ENCODE measurements at places on chromosomes 2 and 18. TPM values are rescaled to one million over a fixed set of nuclear protein-coding genes. Genes with fewer than 3 reads are reported as not detected.

The REG1A gene
- 5.2 TPM for total RNA-seq

The LRP1B gene
- 0.33 TPM for total RNA-seq

The TNFAIP6 gene
- total RNA-seq, result 3.6 TPM

The ZNF142 gene
- 32.9 TPM for total RNA-seq

The WBP1 gene
- total RNA-seq, result 38.1 TPM

The SNED1 gene
- 108 TPM for total RNA-seq

DNA sequence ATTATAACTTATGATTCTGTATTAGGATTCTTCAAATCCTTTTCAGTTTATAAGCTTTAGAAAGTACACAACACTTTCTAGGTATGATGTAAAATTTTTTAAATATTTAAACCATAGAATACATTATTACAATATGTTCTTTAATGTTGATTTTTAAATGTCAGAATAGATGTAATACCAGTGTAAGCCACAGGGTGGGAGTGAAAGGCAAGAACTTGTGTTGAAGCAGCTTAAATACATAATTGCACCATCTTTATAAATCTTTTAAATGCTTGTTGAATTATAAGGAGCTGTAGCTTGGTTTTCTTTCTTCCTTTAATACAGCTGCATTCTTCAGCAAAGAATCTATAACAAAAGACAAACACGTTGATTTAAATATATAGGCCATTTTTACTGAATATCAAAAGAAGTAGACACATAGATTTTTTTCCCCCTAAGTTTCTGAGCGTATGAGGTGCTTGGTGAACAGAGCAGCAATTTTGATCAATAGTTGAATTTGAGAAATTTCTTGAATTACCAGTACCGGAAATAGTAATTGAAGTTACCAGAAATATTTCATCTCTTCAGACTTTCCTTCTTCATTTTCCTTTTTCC, 63.0 kb downstream of the TANK start:
- no peaks in the 10 kb centered on the region for H3K36me3 ChIP-seq
- H3K4me3 ChIP-seq, result no peak overlapping the region
- no peaks in the 10 kb centered on the region for H3K4me1 ChIP-seq
- H3K27ac ChIP-seq, result no peak overlapping the region

GRCh38 chr2:151007365-151007764, 254.3 kb downstream of the RBM43 start:
- H3K36me3 ChIP-seq, result no peaks in the 10 kb centered on the region
- no peaks in the 10 kb centered on the region for H3K27me3 ChIP-seq
- DNase-seq, result no peak
- no peak overlapping the region for H3K4me3 ChIP-seq

DNA sequence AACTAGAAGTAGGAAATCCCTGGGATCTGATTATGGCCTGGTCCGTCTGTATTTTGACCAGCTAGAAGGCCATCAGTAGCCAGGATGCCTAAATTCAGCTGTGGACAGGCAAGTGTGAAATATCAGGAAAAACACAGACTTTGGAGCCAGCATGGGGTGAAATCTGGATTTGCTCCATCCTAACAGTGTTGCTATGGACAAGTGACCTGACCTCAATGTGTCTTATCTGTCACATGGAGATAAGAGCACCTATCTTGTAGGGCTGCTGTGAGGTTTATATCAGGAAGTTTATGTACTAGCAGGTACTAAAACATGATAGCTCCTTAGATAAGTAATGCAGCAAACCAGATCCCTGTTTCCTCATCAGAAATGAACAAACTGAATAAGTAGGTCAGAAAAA, 460.4 kb downstream of the STK39 start:
- DNase-seq, result no peak
- no peaks in the 10 kb centered on the region for H3K27me3 ChIP-seq
- no peak overlapping the region for H3K27ac ChIP-seq

GRCh38 chr2:175048275-175048674, 43.1 kb upstream of the CHN1 start:
- no peak overlapping the region for H3K27ac ChIP-seq
- no peaks in the 10 kb centered on the region for H3K4me1 ChIP-seq
- no peak for DNase-seq
- H3K27me3 ChIP-seq, result no peaks in the 10 kb centered on the region

DNA sequence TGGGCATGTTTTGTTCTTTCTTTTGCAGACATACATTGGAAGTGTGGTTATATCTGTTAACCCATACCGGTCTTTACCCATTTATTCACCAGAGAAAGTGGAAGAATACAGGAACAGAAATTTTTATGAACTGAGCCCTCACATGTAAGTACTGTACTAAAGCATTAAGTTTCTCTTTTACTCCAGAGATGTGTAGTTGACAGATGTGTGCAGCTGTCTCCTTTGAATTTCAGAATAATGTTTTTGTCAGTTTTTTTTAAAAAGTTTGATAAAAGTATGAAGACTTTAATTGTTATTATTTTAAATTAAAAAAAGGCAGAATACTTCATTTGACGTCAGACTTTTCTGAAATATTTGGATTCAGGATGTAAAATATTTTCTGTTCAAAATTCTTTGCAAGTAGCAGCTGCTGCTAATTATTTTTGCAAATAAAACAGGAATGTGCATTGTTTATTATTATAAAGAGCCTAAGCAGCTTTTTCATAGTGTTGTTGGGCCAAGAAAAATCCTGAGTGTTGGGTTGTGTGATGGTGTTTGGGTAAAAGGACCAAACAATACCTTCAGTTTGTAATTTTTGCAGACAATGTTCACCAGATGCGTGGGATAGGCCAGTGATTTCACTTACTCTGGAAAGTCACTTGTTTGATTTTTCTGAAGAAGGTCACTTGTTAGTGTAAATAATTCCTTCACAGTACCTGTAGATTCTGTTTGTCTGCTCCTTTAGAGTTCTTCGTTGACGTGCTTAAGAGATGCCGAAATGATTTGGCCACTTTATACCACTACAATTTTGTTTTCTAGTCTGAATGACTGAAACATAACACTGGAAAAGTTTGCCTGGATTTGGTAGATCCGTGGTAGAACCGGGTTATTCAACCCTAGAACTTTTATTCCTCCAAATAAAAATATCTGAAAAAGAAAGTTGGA, 51.1 kb downstream of the MYO1B start:
- H3K4me1 ChIP-seq, result peaks cover 23% of the 10 kb centered on the region
- no peaks in the 10 kb centered on the region for H3K27me3 ChIP-seq
- H3K27ac ChIP-seq, result no peak overlapping the region
- DNase-seq, result no peak
- no peaks in the 10 kb centered on the region for H3K36me3 ChIP-seq

- no peak overlapping the region for H3K27ac ChIP-seq
- DNase-seq, result no peak
- H3K4me3 ChIP-seq, result no peak overlapping the region
- no peaks in the 10 kb centered on the region for H3K4me1 ChIP-seq
Measured at GRCh38 chr2:75098856-75099255, 100.5 kb downstream of the TACR1 start.

GRCh38 chr2:47737191-47737975, 45.6 kb upstream of the MSH6 start:
- no peak overlapping the region for H3K4me3 ChIP-seq
- no peak for DNase-seq
- no peaks in the 10 kb centered on the region for H3K36me3 ChIP-seq
- no peaks in the 10 kb centered on the region for H3K4me1 ChIP-seq
- no peak overlapping the region for H3K27ac ChIP-seq

DNA sequence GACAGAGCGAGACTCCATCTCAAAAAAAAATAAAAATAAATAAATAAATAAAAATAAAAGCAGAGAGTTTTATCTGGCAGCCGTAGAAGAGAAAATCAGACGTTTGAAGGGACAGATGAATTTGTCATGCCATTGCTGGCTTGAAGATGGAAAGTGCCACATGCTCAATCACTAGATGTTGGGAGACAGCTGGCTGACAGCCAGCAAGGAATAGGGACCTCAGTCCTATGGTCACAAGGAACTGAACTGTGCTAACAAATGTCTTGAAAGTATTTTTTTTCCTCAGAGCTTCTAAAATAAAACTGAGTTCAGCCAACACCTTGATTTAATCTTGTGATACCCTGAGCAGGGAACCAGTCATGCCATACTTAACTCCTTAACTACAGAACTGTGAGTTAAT, 65.4 kb downstream of the DTNA start:
- no peaks in the 10 kb centered on the region for H3K27me3 ChIP-seq
- DNase-seq, result no peak
- no peak overlapping the region for H3K27ac ChIP-seq

- no peaks in the 10 kb centered on the region for H3K27me3 ChIP-seq
- no peaks in the 10 kb centered on the region for H3K36me3 ChIP-seq
- DNase-seq, result no peak
- H3K4me1 ChIP-seq, result no peaks in the 10 kb centered on the region
- H3K4me3 ChIP-seq, result no peak overlapping the region
Measured at GRCh38 chr2:74865770-74866674, 32.1 kb downstream of the HK2 start.

DNA sequence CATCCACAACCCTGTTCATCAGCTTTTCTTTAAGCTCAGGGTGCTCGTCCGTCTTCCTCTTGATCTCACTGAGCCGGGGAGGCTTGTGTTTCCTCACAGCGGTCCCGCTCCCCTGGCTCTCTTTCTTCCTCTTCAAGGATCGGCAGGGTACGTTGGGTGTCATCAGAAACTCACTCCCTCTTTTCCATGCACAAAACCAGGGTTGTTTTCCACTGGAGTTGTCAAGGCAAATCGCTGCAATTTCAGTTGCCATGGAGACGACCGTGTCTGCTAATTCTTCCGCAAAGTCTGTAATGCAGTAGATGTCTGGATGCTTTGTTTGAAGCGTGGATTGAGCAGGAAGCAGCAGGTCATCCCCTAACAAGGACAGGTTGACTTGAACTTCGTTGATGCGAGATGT, 146.4 kb downstream of the DAW1 start:
- no peaks in the 10 kb centered on the region for H3K27me3 ChIP-seq
- H3K4me1 ChIP-seq, result no peaks in the 10 kb centered on the region
- no peak for DNase-seq
- no peak overlapping the region for H3K27ac ChIP-seq
- H3K36me3 ChIP-seq, result no peaks in the 10 kb centered on the region

- no peak overlapping the region for H3K27ac ChIP-seq
- no peaks in the 10 kb centered on the region for H3K27me3 ChIP-seq
- H3K4me1 ChIP-seq, result no peaks in the 10 kb centered on the region
- no peaks in the 10 kb centered on the region for H3K36me3 ChIP-seq
- no peak for DNase-seq
Measured at GRCh38 chr2:82478641-82479040, 1980.4 kb downstream of the SUCLG1 start.

GRCh38 chr2:176171351-176172006, 14.4 kb downstream of the HOXD3 start:
- H3K27me3 ChIP-seq, result no peaks in the 10 kb centered on the region
- DNase-seq, result no peak
- no peak overlapping the region for H3K4me3 ChIP-seq
- H3K4me1 ChIP-seq, result no peaks in the 10 kb centered on the region
- H3K36me3 ChIP-seq, result no peaks in the 10 kb centered on the region
- H3K27ac ChIP-seq, result no peak overlapping the region

DNA sequence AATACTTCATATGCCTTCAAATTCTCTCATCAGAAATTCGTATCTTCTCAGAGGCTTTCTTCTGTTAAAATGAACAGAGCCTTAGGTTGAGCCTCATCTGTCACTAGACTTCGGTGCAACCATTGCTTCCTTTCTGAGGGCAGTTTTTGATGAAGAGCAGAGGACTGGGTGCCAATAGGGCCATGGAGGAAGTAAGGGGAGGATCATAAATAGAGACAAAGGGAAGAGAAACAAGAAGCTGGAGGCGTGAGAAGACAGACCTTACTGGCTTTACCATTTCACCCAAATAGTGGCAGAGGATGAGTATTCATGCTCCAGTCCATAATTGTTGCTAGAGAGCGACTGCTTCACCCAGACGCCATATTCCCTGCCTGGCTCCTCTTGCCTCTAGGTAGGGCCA, 215.6 kb upstream of the PKDCC start:
- no peak for DNase-seq
- H3K27me3 ChIP-seq, result no peaks in the 10 kb centered on the region
- H3K4me3 ChIP-seq, result no peak overlapping the region

GRCh38 chr18:12308386-12309100, 502 bp downstream of the TUBB6 start:
- DNase-seq, result peak; percentile 93
- H3K4me1 ChIP-seq, result no peaks in the 10 kb centered on the region
- H3K27me3 ChIP-seq, result no peaks in the 10 kb centered on the region
- H3K4me3 ChIP-seq, result peak overlapping the region; percentile 78
- H3K27ac ChIP-seq, result peak overlapping the region; percentile 100
- no peaks in the 10 kb centered on the region for H3K36me3 ChIP-seq

GRCh38 chr2:233565685-233566140, 869 bp downstream of the USP40 start:
- no peaks in the 10 kb centered on the region for H3K36me3 ChIP-seq
- H3K27ac ChIP-seq, result no peak overlapping the region
- no peaks in the 10 kb centered on the region for H3K4me1 ChIP-seq
- H3K27me3 ChIP-seq, result no peaks in the 10 kb centered on the region
- peak overlapping the region; percentile 65 for H3K4me3 ChIP-seq

- no peak overlapping the region for H3K27ac ChIP-seq
- no peaks in the 10 kb centered on the region for H3K27me3 ChIP-seq
Measured at GRCh38 chr18:29523371-29523770, 1346.4 kb upstream of the CDH2 start.

DNA sequence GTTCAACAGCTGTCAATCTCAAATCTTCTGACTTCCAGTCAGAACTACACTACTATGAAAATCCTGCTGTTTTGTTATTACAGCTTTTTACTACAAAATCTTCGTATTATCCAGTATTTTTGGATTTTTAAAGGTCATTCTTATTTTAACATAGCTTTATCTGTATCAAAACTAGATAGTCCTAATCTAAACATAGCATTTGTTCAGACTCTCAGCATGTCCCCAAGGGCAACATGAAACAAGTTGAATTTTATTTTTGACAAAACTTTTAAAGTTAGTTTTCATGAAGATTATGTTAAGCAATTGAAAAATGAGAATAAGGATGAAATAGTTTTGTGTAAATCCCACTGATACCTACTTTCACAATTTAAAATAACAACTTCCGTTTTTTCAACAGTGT, 48.1 kb downstream of the PDE1A start:
- H3K4me1 ChIP-seq, result no peaks in the 10 kb centered on the region
- DNase-seq, result no peak
- no peak overlapping the region for H3K27ac ChIP-seq
- no peaks in the 10 kb centered on the region for H3K36me3 ChIP-seq
- no peaks in the 10 kb centered on the region for H3K27me3 ChIP-seq
- H3K4me3 ChIP-seq, result no peak overlapping the region

GRCh38 chr2:237652181-237652580, 24.8 kb downstream of the LRRFIP1 start:
- no peaks in the 10 kb centered on the region for H3K36me3 ChIP-seq
- peaks cover 5% of the 10 kb centered on the region for H3K4me1 ChIP-seq
- no peaks in the 10 kb centered on the region for H3K27me3 ChIP-seq
- H3K27ac ChIP-seq, result no peak overlapping the region
- DNase-seq, result no peak

DNA sequence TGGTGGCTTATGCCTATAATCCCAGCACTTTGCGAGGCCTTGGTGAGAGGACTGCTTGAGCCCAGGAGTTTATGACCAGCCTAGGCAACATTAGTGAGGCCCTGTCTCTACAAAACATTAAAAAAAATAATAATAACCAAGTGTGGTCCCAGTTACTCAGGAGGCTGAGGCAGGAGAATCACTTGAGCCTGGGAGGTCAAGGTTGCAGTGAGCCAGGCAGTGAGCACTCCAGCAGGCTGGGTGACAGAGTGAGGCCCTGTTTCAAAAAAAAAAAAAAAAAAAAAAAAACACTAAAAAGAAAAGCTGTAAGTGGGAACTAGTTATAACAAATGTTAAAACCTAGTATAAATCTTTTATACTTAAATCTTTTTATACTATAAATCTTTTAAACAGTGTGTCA, 146.2 kb upstream of the ITGA4 start:
- no peak overlapping the region for H3K4me3 ChIP-seq
- H3K36me3 ChIP-seq, result no peaks in the 10 kb centered on the region
- DNase-seq, result no peak

- H3K27me3 ChIP-seq, result no peaks in the 10 kb centered on the region
- no peaks in the 10 kb centered on the region for H3K36me3 ChIP-seq
- H3K27ac ChIP-seq, result no peak overlapping the region
- DNase-seq, result no peak
- no peak overlapping the region for H3K4me3 ChIP-seq
- no peaks in the 10 kb centered on the region for H3K4me1 ChIP-seq
Measured at GRCh38 chr2:238345297-238345968, 25.1 kb downstream of the TRAF3IP1 start.

Data from aorta (tissue), 5 donors.